ENCODE measurements at places on chromosomes 5 and 9. TPM values are rescaled to one million over a fixed set of nuclear protein-coding genes. Genes with fewer than 3 reads are reported as not detected.

The TRIM36 gene
- 8.9 TPM for total RNA-seq

The SOX30 gene
- 0.47 TPM for total RNA-seq

The IL17B gene
- not detected for total RNA-seq

The GRIN3A gene
- total RNA-seq = not detected

- H3K4me1 ChIP-seq = no peaks in the 10 kb centered on the region
- H3K27me3 ChIP-seq = no peaks in the 10 kb centered on the region
- H3K27ac ChIP-seq = no peak overlapping the region
- no peak overlapping the region for H3K4me3 ChIP-seq
- no peak for DNase-seq
- H3K36me3 ChIP-seq = no peaks in the 10 kb centered on the region
Observed at GRCh38 chr9:119801311-119801710, 432.1 kb upstream of the BRINP1 start.

DNA sequence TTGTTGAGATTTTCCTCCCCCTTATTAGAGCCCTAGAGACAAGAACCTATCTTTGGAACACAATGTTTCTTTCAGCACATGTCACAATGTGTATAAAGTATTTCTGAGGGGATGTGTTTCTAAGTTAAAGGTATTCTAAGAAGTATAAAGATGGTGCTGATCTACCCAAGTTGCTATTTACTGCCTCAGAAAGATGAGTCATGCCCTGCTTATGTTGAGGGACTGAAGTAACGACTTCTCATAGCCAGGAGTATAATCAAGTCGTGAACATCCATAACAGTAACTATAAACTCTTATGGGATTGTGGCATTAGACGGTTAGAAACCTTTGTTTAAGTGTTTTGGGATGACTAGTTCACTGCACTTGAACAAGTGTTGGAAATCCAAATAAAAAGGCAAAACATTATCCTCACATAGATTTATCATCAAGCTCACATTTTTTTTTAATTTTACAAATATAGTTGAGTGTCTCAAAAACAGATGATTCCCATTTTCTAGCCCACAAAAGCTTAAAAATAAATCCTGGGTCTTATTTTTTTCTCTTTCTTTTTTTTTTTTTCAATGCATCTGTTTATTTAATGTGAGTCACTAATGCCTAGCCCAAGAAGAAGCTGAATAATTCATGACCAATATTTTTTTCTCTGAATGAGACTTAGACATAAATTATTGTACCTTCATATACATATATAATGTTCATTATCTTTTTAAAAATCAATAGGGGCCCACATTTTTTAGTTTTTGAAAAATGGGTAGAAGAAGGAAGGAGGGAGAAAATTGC lies 12.2 kb upstream of the TMEM252 start:
- H3K4me3 ChIP-seq = no peak overlapping the region
- no peaks in the 10 kb centered on the region for H3K36me3 ChIP-seq
- peaks cover 8% of the 10 kb centered on the region for H3K4me1 ChIP-seq
- DNase-seq = no peak
- no peaks in the 10 kb centered on the region for H3K27me3 ChIP-seq

- H3K27ac ChIP-seq = no peak overlapping the region
- no peak for DNase-seq
- H3K4me1 ChIP-seq = peaks cover 39% of the 10 kb centered on the region
- H3K4me3 ChIP-seq = no peak overlapping the region
Observed at GRCh38 chr9:136722969-136723356, 10.6 kb downstream of the DIPK1B start.

DNA sequence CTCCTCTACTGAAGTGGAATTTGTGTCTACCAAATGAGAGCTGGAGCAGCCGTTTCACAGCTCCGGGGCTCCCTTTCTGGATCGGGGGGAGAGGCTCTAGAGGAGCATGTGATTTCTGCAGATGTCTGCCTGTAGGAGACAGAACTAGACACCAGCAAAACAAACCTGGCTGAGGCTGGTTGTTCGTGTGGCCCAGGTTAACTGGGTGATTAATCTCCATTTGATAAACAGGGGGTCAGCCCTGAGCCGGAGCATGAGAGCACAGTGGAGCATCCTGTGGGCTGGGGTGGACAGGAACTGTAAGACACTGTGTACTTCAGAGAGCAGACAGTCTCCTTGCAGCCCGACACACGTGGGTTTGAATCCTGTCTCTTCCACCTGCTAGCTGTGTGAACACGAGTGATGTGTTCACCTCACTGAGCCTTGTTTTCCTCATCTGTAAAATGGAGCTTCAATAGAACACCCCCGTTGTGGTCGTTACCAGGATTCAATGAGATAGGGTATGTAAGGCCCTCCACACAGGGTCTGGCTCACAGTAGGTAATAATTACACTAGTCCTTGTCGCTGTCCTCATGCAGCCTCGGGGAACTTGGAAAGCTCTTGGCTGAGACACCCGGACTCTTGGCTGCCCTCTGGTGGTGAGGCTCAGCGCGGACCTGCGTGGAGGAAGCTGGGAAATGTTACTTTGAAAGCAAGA lies 12.9 kb downstream of the CXCL14 start:
- peaks cover 19% of the 10 kb centered on the region for H3K27me3 ChIP-seq
- H3K4me1 ChIP-seq = no peaks in the 10 kb centered on the region
- no peaks in the 10 kb centered on the region for H3K36me3 ChIP-seq
- DNase-seq = peak; percentile 42
- H3K27ac ChIP-seq = no peak overlapping the region

GRCh38 chr9:116753389-116753788 lies 66.3 kb downstream of the TRIM32 start:
- peaks cover 4% of the 10 kb centered on the region for H3K4me1 ChIP-seq
- no peak overlapping the region for H3K27ac ChIP-seq
- H3K4me3 ChIP-seq = no peak overlapping the region
- no peaks in the 10 kb centered on the region for H3K36me3 ChIP-seq
- no peak for DNase-seq
- H3K27me3 ChIP-seq = peaks cover 6% of the 10 kb centered on the region

GRCh38 chr5:147796556-147797308 lies 14.2 kb upstream of the JAKMIP2 start:
- H3K4me3 ChIP-seq = no peak overlapping the region
- H3K27ac ChIP-seq = no peak overlapping the region
- H3K4me1 ChIP-seq = no peaks in the 10 kb centered on the region
- peaks cover 24% of the 10 kb centered on the region for H3K27me3 ChIP-seq
- no peaks in the 10 kb centered on the region for H3K36me3 ChIP-seq

Data from activated B cell treated with CpG ODN at 0.5 μM for 24 hours (primary cell).